ENCODE measurements at places on chromosomes 1 and 21.

GRCh38 chr1:75421371-75421770 is 189.5 kb downstream of the SLC44A5 start:
- no peak for DNase-seq

DNA sequence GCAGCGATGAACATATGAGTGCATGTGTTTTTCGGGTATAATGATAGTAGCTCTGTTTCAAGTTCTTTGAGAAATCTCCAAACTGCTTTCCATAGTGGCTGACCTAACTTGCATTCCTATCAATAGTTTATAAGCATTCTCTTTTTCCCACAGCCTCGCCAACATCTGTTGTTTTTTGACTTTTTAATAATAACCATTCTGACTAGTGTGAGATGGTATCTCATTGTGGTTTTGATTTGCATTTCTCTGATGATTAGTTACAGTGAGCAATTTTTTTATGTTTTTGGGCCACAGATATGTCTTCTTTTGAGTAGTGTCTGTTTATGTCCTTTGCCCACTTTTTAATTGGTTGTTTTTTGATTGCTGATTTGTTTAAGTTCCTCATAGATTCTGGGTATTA is 10.6 kb upstream of the RUNX1 start:
- no peak for DNase-seq

DNA sequence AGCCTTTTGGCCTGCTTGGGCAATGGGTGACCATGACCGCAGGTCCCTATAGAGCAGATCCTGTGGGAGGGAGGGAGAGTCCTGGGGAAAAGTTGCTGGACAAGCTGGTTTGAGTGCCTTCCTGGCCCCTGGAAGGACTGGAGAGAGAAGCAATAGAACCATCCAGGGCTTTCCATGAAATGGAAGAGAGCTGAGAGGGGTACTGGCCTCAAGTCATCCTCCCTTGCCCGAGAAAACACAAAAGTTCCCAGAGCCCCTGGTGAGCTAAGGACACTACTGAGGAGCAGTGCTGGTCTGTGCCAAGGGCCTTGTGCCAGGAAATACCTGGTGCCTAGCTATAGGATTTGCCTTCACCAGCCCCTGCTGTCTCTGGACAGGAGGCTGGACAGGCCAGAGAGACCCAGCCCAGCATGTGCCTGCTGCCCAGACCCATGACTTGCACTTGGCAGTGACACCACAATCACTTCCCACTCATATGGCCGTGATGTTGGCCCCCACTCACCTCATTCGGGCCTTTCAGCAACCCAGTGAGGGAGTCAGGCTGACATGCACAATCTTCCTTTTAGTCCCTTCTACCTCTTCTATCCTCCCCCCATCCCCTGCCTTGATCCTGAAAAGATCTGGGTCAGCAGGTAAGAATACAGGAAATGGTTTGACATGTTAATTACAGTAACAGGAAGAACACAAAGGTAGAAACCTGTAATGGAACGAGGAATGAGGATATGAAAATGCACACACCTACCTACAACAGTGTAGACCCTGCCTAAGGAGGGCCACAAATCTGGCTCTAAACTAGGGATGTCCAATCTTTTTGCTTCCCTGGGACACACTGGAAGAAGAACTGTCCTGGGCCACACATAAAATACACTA is 7.0 kb downstream of the SH3BP5L start:
- DNase-seq: no peak

GRCh38 chr1:43893006-43893405 is 40.6 kb upstream of the ARTN start:
- DNase-seq: no peak

GRCh38 chr1:6911974-6912373 is 126.7 kb downstream of the CAMTA1 start:
- DNase-seq: no peak

DNA sequence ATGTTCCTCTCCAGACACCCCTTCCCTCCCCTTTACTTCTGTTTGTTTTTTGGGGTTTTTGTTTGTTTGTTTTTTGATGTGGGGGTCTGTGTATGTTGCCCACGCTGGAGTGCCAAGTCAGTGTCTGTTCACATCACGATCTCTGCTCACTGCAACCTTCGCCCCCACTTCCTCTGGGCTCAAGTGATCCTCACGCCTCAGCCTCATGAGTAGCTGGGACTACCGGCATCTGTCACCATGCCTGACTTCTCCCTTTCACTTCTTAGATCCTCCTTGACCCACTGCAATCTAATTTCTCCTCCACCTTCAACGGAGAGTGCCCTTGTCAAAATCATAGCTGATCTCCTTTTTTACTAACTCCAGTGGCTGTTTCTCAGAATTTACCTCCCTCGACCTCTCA is 100.7 kb upstream of the KIF26B start:
- DNase-seq: no peak

- no peak for DNase-seq
Observed at GRCh38 chr1:56220021-56220420, 359.3 kb downstream of the PLPP3 start.

- no peak for DNase-seq
Observed at GRCh38 chr1:151146072-151146411, 389 bp downstream of the SEMA6C start.

- no peak for DNase-seq
Observed at GRCh38 chr1:5713101-5714010, 278.9 kb downstream of the NPHP4 start.

- DNase-seq: no peak
Observed at GRCh38 chr1:3295846-3296245, 158.6 kb upstream of the ARHGEF16 start.

DNA sequence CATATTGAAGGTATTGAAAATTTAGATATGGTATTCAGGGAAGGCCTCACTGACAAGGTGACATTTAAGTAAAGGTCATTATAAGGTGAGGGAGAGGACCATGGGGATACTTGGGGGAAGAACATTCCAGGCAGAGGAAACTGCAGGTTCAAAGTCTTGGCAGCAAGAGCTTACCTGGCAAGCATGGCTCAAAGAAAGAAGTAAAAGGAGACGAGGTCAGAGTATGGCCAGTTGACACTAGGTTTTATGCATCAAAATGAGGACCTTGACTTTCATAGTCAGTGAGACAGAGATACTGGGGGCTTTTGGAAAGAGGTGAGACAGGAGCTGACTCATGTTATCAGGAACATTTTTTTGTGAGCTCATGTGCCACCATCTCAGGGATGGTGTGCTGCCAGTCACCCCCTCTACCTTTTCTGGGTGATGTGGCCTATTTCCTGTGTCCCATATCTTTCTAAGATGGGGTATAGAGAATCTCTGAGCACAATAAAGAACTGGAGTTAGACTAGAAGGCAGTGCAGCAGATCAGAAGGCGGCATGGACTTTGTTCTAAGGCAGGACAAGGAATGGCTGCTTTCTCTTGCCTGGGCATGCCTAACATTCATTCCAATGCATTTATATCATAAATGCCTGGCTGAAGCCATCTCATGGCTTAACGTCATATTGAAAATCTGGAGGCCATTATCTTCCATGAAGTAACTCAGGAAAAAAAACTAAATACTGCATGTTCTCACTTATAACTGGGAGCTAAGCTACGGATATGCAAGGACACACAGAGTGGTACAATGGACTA is 406.7 kb downstream of the NTNG1 start:
- no peak for DNase-seq

- no peak for DNase-seq
Observed at GRCh38 chr1:105874621-105875020, 1181.9 kb upstream of the PRMT6 start.

DNA sequence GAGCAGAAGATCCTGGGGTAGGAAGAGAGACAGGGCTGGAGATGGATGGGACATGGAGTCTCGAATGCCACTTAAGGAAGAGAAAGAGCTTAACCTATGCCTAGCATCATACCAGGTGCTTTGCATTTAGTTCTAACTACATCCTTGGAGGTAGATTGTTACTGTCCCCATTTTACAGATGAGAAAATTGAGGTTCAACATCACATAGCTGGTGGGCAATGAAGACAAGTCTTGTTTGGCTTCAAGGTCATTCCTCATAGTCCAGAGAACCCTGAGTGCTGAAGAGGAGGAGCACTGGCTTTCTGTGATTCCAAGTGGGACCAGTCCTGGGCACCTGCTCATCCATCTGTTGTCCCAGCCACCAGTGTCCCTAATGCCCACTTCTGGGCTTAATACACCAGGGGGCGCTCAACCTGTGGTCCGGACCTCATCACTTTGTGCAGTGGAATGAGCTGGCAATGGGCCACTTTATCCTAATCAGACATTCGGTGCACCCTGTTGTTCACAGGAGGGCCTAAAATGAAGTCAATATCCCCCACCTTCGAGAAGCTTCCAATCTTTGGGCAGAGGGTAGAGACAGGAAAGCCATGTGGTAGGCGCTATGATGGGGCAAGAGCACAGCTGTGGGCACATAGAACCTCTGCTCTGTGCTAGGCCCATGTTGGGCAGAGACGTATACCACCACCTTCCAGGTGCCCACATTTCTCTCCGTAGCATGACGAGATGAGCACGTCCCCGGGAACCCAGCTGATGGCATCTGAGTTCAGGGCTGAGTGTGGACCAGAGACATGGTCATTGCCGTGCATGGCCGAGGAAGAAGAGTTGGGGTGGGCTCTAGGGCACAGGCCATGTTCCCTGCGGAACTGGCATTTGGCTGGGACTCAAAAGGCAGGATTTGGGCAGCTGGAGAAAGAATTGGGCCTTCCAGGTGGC is 9.2 kb downstream of the RPS6KA1 start:
- DNase-seq: peak; percentile 41

DNA sequence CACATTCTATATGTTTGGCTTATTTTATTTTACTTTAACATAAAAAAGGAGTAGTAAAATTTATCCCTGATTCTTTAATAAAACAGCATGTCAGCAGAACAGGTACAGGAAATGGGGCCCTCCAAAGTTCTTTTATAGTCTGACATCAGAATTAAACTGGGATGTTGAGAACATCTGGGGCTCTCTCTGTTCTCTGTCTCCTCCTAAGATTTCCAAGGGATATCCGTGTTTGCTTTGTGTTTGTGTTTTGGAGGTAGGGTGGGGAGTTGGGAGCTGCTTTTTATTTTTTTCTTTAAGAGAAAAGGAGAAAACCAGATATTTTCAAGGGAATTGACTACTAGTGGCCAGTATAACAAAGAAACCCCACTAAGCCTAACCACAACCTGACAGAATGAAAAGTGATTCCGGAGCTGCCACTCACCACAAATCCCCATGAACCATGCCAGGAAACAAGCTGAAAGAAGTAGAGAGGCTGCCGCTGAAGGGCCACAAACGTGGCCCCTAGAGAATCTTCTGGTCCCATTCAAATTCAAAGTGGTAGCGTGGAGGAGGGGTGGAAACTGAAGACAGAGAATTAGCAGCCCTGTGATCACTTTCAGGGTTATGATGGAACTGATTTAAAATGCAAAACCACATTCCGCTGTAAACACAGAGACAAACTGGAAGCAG is 369.6 kb upstream of the ADGRL2 start:
- no peak for DNase-seq

- DNase-seq: no peak
Observed at GRCh38 chr21:15441060-15441493, 288.7 kb upstream of the USP25 start.

GRCh38 chr1:3491291-3492246 is 37.1 kb downstream of the ARHGEF16 start:
- DNase-seq: peak; percentile 87
